Left lung (tissue), 14 donors: ENCODE measurements at places on chromosomes 1 and 21.
A peak's percentile ranks its signal among the peaks of the same experiment; 100 is the strongest.

- no peak for DNase-seq
Measured at GRCh38 chr1:24745711-24746413, 615 bp downstream of the CLIC4 start.

DNA sequence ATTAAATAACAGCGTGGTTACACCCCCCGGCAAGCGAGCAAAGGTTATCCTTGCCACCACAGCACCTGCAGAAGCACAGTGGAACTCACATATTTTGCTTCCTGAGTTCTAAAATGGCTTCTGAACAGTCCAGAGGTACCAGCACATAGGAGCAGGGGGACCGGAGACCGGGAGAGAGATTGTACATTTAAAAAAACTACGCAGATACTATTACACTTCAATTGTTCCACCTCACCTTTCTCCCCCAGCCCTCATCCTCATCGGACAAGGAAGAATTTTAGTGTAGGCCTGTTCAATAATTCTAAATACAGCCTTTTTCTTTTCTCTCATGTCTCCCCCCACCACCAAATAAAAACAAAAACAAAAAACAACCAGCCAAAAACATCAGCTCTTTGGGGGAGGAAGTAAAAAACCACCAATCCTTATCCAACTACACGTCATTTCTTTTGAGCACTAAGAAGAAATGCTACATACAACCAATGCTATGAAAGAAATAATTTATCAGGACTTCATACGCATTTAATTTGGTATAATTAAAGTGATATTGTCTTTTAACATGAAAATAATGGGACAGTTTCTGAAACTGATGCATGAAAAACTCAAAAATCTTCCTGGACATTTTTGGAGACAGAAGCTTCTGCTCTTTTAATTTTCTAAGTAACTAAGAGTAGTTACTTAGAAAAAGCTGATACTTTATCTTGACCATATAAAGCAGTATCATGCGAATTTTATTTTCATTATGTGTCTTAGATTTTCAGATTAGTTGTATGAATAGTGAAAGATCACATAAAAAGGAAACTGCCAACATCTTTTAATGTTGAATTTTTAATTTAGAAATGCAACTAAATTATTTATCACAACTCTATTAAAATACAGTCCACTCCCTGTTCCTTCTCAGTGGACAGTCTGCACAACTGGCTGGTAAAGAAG lies 9.1 kb downstream of the CDKN2C start:
- DNase-seq = no peak

DNA sequence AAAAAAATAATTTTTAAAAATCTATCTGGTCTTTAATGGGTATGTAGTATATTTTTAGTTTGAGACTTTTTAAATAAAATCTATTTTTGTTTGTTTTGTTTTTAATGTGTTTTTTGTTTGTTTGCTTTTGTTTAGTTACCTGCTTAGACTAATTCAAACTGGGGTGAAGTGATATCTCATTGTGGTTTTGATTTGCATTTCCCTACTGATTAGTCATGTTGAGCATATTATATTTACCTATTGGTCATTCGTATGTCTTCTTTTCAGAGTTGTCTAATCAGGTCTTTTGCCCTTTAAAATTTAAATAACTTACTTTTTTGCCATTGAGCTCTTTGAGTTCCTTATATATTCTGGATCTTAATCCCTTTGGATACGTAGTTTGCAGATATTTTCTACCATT lies 20.3 kb downstream of the CD1B start:
- DNase-seq = no peak

GRCh38 chr1:180720753-180721152 lies 88.9 kb downstream of the XPR1 start:
- no peak for DNase-seq

DNA sequence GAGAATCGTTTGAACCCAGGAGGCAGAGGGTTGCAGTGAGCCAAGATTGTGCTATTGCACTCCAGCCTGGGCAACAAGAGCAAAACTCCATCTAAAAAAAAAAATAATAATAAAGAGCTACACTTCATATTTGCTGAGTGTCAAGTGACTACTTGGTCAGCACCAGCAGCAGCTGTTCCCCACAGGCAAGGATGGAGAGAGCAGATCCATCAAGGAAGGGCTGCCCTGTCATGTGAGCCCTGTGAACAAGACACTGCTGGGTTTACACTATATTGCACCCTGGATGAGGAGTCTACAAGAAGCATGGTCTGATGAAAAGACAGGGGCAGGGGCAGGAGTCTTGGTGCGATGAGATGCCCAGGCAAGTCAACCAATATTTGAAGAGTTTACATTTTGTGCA lies 3.6 kb downstream of the CTNNBIP1 start:
- no peak for DNase-seq

GRCh38 chr1:197150336-197151005 lies 4.0 kb upstream of the ASPM start:
- DNase-seq = no peak

- no peak for DNase-seq
Measured at GRCh38 chr1:112509005-112509659, 367 bp downstream of the WNT2B start.

- no peak for DNase-seq
Measured at GRCh38 chr1:190172651-190173430, 304.8 kb downstream of the BRINP3 start.

DNA sequence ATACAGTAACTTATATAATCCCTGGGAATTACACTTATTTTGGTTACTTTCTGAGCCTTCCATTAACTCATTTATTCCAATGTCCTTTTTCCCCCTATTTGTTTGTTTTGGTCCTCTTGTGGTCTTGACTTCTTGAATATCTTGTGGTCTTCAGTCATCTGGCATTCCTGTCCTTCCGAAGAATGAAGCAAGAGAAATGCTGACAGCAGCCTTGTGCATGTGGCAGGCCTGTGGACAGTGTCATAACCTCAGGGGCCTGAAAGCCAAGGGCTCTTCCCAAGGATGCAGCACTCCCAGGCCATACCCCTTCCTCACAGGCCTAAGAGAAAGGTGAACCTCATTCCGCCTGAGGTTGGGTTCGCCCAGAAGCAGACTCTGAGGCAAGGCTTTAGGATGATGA lies 470.2 kb downstream of the DISC1 start:
- DNase-seq = no peak

- DNase-seq = no peak
Measured at GRCh38 chr1:73979684-73980083, 218.3 kb downstream of the LRRIQ3 start.

- DNase-seq = no peak
Measured at GRCh38 chr1:76727520-76727919, 139.8 kb upstream of the ST6GALNAC5 start.

- no peak for DNase-seq
Measured at GRCh38 chr1:203954788-203955552, 93.6 kb downstream of the SNRPE start.

DNA sequence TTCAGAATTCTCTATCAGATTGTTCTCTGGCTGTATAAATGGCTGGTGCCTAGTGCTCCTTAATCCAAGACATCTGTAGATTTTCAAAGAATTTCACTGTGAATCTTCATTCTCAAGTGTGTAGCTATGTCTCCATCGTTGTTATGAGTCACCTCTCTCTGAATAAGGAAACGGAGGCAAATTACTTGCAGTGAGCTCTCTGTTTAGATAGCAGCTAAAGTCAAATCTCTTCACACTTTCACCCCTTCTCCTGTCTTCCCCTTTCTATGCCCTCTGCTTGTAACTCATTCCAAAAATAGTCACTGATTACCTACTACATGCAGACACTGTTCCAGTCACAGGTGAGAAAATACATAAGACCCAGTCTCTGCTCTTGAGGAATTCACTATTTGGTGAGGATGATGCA lies 39.7 kb downstream of the CHML start:
- no peak for DNase-seq

DNA sequence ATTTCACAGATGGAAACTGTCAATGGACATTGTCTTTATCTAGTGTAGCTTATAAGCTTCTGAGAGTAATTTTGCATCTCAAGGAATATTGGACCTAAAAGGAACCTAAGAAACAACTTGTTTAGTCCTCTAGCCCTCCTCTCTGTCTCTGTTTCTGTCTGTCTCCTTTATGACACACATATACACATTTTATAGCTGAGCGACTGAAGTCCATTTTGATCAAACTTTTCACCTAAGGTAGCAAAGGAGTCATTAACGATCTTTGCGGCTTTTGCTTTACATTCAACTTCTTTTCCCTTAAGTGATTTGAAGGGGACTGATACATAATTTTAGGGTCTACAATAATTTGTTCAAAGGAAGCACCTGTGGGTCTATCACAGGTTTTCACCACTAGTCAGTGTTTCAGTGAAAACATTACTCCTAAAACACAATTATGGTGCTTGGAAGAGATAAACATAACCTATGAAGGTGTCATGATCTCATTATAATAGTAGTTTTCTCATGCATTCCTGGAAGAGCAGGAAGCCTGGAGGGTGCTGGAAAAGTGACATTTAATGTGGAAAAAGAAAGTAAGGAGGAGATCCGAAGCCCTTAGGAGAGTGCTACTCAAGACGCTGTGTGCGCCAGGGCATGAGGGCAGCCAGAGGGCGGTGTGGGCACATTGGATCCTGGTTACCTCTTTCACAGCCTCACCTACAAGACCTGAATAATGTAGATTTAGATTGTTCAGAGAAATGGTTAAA lies 248.6 kb downstream of the DNM3 start:
- peak; percentile 81 for DNase-seq

- no peak for DNase-seq
Measured at GRCh38 chr1:1752636-1753606, 25.3 kb downstream of the NADK start.

DNA sequence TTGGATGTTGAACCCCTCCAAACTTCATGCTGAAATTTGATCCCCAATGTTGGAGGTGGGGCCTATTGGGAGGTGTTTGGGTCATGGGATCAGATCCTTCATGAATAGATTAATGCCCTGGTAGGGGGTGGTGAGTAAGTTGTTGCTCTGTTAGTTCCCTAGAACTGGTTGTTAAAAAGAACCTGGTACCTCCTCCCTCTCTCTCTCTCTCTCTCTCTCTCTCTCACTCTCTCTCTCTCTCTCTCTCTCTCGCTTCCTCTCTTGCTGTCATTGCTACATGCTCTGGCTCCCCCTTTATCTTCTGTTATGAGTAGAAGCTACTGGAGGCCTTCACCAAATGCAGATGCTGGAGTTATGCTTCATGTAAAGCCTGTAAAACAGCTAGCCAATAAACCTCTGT lies 498.2 kb upstream of the NR5A2 start:
- DNase-seq = no peak

DNA sequence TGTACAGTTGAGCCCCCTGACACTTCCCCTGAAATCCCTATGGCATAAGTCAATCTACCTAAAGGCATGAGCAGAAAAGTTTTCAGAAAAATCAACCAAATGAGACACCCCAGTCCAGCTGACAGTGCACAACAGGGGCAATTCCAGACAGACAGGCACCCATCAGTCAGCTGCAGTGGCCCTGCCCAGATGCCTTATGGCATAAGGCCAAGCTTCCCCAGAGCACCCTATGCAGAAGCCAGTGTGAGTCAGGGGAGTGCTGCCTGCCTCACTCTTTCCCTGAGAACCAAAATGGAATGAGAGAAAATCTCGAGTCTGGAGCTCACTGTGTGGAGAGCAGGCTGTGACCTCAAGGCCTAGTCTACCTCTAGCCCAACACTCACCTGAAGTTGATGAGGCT lies 38.1 kb downstream of the MRAP start:
- DNase-seq = no peak

GRCh38 chr21:44869781-44870747 lies 3.4 kb downstream of the PTTG1IP start:
- no peak for DNase-seq

- DNase-seq = no peak
Measured at GRCh38 chr1:31751822-31752241, 12.3 kb downstream of the ADGRB2 start.

DNA sequence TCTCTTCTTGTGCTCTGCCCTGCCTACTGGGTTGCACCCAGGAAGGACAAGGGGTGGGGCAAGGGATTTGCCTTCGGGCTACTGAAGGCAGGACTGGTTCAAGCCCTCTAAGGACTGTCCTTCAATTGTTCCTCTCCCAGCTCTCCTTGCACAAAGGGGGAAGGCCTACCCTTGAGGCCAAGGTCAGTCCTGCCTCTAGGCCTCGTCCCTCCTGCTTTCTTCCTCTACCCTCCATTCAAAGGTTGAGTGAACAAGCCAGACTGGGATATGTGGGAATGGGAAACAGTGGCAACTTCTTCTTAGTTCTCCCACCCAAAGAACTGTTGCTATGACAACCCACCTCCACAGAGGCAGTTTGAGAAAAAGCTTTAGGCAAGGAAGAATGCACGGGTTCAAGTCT lies 2.7 kb downstream of the LURAP1 start:
- no peak for DNase-seq

DNA sequence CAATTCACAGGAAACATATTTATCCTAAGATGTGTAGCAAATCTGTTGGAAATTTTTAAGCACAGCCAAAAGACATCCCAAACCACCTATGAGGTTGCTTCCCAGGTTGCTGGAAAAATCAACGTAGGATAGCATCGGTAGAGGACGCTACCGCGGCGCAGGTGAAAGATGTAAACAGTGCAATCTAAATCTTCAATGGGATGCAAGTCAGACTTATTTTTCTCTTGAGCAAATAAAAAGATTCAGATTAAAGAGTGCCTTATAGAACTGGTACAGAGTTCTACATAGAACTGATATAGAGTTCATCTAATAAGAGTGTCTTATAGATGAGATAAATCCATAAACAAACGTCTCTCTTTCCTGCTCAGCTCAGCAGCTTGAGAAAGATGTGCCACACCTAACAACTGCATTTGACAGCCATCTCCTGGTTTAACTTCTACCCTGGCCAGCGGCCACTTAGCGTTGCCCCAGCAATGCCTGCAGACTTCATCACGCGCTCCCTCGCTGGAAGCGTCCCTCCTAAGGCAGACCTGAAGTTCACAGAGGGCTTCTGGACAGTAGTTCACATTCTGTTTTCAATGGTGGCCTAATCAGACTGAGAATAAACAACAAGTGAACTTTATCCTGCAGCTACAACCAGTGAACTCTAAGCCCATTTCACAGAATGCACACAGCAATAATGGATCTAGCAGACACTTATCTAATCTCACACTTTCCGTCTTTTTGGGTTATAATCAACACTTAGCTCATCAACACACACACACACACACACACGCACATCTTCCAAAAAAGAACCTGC lies 164.5 kb downstream of the TOMM20 start:
- no peak for DNase-seq

- no peak for DNase-seq
Measured at GRCh38 chr1:174975764-174976163, 24.0 kb upstream of the CACYBP start.

DNA sequence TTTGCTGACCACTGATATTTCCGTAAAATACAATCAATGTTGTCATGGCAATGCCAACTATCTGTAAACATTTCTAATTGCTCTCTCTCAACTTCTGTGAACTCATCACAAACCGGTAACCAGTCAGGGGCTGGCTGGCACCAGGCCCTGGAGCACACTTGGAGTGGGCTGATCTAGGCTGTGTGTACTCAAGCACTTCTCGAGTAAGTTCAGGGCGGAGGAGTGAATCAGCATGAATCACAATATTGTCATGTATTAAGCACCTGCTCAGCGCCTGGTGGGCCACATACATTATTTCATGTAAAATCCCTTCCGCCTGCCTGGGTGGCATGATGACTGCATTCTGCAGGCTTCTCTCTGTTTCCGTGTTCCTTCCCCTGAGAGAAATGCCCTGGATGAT lies 212.4 kb downstream of the FOXD2 start:
- peak; percentile 82 for DNase-seq

- DNase-seq = no peak
Measured at GRCh38 chr1:167409183-167409582, 109.1 kb downstream of the CD247 start.

GRCh38 chr1:53038566-53038965 lies 23.4 kb upstream of the PODN start:
- DNase-seq = no peak

- no peak for DNase-seq
Measured at GRCh38 chr1:113133759-113134158, 60.8 kb downstream of the LRIG2 start.
